ENCODE measurements at places on chromosomes 4 and X.
A peak's percentile ranks its signal among the peaks of the same experiment; 100 is the strongest.

DNA sequence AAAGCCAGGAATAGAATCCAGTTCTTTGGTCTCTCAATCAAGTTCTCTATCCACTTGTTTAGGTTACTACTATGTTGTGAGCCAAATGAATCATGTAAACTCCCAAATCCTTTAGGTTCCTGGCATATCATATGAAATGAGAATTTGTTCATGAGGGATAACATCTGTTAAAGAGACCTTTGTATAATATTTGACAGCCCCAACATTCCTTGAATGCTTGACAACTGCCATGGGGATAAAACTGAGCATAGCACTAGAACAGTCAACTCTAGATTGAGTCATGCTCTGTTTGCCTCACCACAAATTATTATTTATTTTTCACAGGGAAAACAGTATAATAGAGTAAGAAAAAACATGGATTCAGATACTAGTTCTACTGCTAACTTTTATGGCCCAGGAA lies 93.3 kb downstream of the NAA11 start:
- no peak for DNase-seq

GRCh38 chr4:133711817-133712216 lies 489.8 kb downstream of the PABPC4L start:
- DNase-seq = no peak

DNA sequence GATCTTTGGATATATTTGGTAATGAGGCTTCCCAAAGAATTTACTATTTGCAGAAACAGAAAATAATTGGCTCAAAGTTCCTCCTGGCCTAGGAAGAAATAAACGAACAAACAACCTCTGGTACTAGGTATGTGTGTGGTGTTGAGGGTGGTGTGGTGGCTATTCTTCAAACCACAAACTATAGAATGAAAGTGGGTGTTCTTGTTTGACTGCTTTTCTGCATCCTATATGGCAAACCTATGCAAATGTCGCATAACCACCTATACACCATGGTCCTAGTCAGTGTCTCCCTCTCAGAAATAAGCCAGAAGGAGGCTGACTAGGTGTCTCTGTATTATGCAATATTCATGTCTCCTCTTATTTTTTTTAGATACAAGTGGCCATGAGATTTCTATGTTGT lies 106.6 kb upstream of the PCDH18 start:
- no peak for DNase-seq

GRCh38 chr4:178255172-178255571 lies 812.9 kb upstream of the AGA start:
- no peak for DNase-seq

DNA sequence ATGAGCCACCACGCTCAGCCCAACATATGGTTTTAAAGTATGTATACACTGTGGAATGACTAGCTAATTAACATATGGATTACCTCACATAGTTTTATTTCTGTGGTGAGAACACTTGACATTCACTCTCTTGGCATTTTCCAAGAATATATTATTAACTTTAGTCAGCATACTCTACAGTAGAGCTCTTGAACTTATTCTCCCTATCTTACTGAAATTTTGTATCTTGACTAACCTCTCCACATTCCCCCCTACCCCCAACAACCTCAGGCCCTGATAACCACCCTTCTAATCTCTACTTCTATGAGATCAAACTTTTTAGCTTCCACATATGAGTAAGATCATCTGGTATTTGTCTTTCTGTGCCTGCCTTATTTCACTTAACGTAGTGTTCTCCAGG lies 38.6 kb upstream of the AGA start:
- no peak for DNase-seq

- DNase-seq = no peak
Measured at GRCh38 chr4:128371001-128371777, 83.6 kb upstream of the PGRMC2 start.

DNA sequence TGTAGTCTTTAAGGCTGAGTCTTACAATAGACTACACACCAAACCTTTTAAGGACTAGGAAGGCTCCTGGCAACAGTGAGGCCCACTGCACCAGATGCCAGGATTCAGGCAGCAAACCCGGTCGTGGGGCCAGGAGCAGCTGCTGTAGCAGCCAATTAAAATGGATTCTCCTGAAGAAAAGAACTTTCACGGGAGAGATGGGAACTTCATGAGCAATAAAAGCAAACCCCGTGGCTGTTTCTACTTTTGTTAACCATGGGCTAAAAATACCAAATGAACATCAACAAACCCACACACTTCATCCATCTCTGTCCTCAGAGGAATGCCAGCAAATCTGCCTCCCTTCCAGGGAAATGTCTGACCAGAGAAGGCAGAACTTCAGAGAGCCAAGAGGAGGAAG lies 101.4 kb downstream of the BTC start:
- DNase-seq = no peak

DNA sequence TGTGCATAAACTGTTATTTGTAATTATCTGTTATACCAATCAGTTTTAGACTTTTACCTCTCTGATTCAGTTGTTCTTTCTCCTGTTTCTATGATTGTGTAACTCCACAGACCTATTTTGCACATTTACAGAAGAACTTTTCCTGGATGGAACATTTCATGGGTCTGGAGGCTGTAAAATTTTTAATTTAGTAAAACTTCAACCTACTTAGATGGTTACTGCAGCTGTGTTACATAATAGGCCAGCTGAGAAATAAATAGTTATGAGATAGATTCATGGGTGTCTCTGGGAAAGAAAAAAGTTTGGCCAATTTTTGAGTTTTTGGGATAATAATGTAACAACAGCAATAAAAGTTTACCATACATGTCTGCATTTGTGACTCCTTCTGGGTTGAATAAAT lies 253.5 kb downstream of the ARHGAP24 start:
- no peak for DNase-seq

DNA sequence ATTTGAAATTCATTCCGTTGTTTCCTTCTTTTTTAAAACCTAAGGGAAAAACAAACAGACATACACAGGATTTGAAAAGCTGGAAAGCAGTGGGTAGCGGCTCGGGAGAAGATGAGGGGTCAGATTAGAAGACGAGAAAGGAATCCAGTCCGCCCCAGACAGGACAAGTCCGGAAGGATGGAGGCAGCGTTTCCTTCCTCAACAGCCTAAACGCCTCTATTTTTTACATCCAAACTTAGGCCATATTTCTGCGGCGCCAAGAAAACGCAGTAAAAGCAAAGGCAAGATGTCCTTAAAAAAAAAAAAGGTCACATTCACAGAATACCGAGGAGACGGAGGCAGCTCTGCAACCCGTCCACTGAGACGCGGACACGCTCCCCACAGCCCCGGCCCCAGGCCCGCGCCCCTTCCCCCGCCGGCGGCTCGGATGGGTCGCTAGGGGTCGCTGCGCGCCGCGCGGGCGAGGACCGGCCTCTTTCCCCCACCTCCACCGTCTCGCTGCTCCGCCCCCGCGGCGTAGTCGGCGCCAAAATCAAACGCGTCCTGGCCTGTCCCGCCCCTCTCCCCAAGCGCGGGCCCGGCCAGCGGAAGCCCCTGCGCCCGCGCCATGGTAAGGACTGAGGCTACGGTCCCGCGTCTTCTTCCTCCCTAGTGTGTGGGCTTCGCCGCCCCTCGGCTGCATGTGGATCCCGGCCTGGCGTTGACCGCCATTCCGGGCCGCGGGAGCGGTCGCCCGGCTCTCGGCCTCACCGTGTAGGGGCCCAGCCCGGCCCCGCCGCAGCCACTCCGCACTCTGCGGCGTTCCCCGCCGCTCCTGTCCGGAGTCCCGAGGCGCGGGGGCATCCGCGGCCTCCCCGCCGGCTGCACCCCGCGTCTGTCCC lies at the start of gene MND1:
MND1 (plus strand) TSS at position 558 of the 881 bp plus-strand sequence; CDS start at position 608, 50 bp downstream.
- peak; percentile 85 for DNase-seq

GRCh38 chr4:44447563-44448504 lies 775 bp downstream of the KCTD8 start:
- no peak for DNase-seq

DNA sequence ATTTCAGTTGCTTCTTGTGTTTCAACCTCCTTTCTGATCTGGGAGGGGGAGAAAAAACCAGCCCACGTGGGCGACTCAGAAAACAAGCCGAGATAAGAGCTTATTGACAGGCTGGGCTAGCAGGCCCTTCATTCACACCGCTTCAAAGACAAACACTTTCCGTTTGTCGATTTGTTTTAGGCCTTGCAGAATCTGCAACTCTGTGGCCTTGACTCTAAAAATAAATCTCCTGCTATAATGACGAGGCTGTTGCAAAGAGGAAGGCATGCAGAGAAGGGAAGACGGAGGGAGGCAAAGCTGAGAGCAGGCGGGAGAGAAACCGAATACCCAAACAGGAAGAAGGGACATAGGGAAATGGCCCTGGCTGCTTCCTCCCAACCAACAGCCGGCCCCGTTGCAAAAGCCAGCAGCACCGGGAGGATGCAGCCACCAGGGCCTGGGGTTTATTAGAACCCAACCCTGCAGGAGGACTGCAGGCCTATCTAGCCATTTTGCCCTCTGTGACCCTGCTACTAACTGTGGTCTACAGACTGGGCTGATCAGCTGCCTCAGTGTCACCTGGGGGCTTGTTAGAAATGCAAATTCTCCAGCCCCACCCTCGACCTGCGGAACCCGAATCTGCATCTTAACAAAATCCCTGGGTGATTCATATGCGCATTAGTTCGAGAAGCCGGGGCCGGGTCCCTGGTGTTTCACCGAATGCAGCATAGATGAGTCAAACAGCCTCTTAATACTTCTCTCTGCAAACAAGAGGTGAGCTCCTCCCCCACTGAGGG lies 325.5 kb downstream of the BCOR start:
- peak; percentile 39 for DNase-seq

- DNase-seq = no peak
Measured at GRCh38 chrX:29397506-29397905, 810.3 kb downstream of the IL1RAPL1 start.

All from activated effector memory CD4-positive, alpha-beta T cell treated with Interleukin-2 at 50 U/mL for 16 hours (primary cell).